Nephron progenitor cell (in vitro differentiated cells): ENCODE measurements at places on chromosomes 16 and 17.

DNA sequence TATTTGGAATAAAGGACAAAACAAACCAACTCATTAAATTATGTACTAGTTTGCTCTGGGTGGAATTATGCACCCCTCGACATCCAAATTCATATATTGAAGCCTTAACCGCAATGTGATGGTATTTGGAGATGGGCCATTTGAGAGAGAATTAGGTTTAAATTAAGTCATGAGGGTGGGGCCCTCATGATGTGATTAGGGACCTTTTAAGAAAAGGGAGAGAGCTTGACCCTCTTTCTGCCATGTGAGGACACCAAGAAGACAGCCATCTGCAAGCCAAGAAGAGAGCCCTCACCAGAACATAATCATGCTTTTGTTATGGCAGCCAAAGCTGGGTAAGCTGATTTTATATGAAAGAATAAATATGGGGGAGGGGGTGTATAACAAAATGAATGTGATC, 2.0 kb downstream of the C16orf87 start:
- H3K27ac ChIP-seq: no peak overlapping the region
- H3K4me3 ChIP-seq: peak overlapping the region; percentile 98
- peaks cover 6% of the 10 kb centered on the region for H3K36me3 ChIP-seq

DNA sequence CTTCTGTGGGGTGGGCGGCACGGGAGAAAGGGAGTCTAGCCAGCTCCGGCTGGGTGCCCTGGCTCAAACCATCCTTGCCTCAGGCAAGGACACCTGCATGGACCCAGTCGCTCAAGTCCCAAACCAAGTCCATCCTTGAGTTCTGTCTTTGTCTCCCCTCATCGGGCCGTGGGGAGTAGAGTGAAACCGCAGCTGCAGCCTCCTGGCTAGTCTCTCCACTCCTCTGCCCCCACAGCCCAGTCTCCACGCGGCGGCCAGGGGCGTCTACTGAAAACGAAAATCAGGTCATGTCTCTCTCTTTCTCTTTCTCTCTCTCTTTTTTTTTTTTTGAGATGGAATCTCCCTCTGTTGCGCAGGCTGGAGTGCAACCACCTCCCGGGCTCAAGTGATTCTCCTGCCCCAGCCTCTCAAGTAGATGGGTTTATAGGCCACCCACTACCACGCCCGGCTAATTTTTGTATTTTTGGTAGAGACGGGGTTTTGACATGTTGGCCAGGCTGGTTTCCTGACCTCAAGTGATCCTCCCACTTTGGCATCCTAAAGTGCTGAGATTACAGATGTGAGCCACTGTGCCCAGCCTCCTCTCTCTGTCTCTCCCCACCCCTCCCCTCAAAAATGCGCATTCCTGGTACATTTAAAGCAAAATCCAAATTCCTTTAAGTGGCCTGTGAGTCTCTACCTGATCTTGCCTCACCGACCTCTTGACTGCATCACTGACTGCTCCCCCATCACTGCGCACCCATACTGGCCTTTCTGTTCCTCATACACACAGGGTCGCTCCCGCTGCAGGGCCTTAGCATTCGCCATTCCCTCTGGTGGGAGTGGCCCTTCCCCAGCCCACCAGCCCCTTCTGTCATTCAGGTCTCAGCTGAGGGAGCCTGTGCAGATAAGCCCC, 17.7 kb upstream of the RMI2 start:
- H3K27ac ChIP-seq: no peak overlapping the region
- H3K36me3 ChIP-seq: no peaks in the 10 kb centered on the region
- H3K4me3 ChIP-seq: no peak overlapping the region
- H3K27me3 ChIP-seq: peaks cover 14% of the 10 kb centered on the region

DNA sequence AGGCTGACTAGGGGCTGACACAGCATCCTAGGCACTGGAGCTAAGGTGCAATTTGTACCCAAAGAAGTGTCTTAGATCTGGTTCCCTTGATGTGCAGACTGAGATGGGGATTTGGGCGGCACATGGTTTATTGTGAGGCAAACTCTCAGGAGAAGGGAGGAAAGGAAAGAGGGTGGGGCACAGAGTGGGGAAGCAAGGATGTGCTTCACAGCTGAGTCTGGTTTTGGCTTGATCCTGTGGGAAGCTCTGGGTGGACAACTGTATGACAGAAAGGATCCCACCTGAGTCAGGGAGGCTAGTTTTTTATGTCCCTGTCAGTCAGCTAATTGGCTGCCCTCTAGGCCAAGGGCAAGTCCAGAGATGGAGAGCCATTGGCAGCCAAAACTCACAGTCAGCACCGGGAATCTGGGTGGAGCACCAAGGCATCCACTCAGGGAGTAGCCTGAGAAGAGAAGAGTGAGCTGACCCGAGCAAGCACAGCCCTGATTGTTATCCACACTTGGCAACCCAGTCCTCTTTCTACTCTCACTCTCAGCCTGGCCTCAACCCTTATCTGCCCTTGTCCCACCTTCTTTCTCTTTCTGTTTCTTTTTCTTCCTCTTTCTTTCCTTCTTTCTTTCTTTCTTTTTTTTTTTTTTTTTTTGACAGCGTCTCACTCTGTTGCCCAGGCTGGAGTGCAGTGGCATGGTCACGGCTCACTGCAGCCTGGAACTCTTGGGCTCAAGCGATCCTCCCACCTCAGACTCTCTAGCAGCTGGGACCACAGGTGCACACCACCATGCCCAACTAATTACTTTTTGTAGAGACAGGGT, 12.0 kb downstream of the ARL4D start:
- no peaks in the 10 kb centered on the region for H3K36me3 ChIP-seq
- peaks cover 21% of the 10 kb centered on the region for H3K27me3 ChIP-seq
- no peak for DNase-seq
- peaks cover 23% of the 10 kb centered on the region for H3K4me1 ChIP-seq
- H3K27ac ChIP-seq: no peak overlapping the region
- H3K4me3 ChIP-seq: no peak overlapping the region

GRCh38 chr16:27429981-27430441, 28.0 kb downstream of the IL21R start:
- H3K4me1 ChIP-seq: peaks cover 29% of the 10 kb centered on the region
- peaks cover 13% of the 10 kb centered on the region for H3K27me3 ChIP-seq
- no peak overlapping the region for H3K4me3 ChIP-seq
- no peak overlapping the region for H3K27ac ChIP-seq

- no peak overlapping the region for H3K27ac ChIP-seq
- H3K36me3 ChIP-seq: no peaks in the 10 kb centered on the region
- peaks cover 14% of the 10 kb centered on the region for H3K4me1 ChIP-seq
Measured at GRCh38 chr17:55437159-55437605, 15.5 kb upstream of the MMD start.

DNA sequence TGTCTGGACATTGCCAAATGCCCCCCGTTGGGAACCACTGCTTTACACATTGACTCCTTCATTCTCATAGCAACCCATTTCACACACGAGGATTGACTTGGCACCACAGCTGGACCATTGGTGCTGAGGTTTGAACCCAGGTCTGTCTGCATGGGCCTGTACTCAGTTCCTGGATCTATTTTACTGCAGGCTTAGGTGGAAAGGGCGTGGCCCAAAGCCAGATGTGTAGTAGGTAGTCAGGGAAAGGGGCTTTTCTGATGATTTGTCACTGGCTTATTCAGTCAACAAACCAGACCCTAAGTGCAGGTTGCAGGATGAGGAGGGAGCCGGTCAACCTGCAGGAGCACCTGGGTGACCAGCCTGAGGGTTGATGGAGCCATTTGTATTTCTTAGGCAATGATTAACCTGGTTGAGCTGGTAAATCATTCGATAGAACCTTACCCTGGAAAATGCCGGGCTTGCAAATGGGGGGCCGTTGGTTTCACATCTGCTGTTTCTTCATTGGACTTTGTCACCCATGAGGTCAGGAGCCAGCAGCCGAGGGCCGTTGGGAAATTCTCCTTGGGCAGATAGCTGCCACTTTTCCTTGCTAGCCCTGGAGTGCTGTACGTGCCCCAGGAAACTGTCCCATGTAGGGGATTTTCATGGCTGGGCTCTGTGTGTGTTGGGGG, 104.4 kb downstream of the CMIP start:
- H3K4me3 ChIP-seq: no peak overlapping the region
- H3K4me1 ChIP-seq: peaks cover 62% of the 10 kb centered on the region
- peaks cover 6% of the 10 kb centered on the region for H3K27me3 ChIP-seq
- H3K36me3 ChIP-seq: peaks cover 7% of the 10 kb centered on the region

- no peak overlapping the region for H3K27ac ChIP-seq
- H3K4me3 ChIP-seq: no peak overlapping the region
- H3K36me3 ChIP-seq: no peaks in the 10 kb centered on the region
- no peaks in the 10 kb centered on the region for H3K27me3 ChIP-seq
- no peak for DNase-seq
Measured at GRCh38 chr17:54861471-54861983, 39.1 kb upstream of the TOM1L1 start.

DNA sequence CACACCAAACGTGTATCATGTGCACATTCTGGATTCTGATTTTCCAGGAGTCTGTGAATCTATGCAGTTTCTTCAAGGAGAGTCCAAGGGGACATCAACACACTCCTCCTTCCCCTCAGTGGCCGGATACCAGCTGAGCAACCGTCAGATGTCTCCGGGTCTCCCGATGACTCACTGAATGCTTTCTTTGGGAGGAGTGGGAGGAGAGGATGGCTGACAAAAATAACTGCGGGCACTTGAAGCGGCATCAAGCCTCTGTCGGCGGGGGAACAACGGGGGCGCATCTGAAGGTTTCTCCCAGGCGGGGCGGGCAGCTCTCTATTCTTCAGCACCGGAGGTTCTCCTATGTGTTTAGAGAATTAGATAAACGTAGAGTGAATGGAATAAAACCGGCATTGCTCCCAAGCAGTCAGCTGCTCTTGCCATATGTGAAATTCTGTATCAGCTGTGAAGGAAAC, 24.6 kb upstream of the LRRC75A start:
- peak; percentile 23 for DNase-seq
- no peaks in the 10 kb centered on the region for H3K36me3 ChIP-seq
- H3K4me3 ChIP-seq: peak overlapping the region; percentile 68
- peaks cover 32% of the 10 kb centered on the region for H3K4me1 ChIP-seq
- peaks cover 13% of the 10 kb centered on the region for H3K27me3 ChIP-seq

DNA sequence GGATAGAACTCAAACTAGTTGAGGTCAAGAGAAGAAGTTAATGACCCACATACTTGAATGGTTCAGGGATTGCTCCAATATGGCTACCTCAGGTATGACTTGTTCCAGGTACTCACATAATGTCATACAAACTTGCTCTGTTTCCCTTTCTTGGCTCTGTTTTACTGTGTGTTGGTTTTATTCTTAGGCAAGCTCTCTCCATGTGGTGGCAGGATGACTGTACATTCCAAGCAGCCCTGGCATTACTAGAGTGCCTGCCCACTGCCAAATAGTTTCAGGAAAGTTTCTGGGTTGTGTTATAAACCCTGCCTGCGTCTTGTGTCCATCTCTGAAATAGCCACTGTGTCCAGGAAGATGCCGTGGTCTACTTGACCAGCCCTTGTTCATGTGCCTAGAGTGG, 476.8 kb downstream of the SHISA9 start:
- H3K4me3 ChIP-seq: no peak overlapping the region
- H3K27ac ChIP-seq: no peak overlapping the region
- no peaks in the 10 kb centered on the region for H3K27me3 ChIP-seq
- H3K36me3 ChIP-seq: no peaks in the 10 kb centered on the region
- DNase-seq: no peak

DNA sequence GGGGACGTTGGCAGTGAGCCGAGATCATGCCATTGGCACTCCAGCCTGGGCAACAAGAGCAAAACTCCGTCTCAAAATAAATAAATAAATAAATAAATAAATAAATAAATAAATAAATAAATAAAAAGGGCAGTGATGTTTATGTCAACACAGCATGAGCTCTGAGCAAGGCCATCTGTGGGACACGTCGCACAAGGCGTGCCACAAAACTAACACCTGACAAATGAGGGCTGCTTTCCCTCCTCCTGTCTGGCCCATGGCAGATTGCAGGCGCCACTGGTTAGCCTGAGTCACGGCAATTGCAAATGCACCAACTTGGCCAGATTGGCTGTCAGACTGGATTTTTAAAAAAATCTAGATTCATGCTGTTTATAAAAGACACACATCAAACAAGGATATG, 25.9 kb upstream of the SPNS3 start:
- H3K36me3 ChIP-seq: no peaks in the 10 kb centered on the region
- no peak overlapping the region for H3K27ac ChIP-seq
- peaks cover 5% of the 10 kb centered on the region for H3K4me1 ChIP-seq
- no peak for DNase-seq

DNA sequence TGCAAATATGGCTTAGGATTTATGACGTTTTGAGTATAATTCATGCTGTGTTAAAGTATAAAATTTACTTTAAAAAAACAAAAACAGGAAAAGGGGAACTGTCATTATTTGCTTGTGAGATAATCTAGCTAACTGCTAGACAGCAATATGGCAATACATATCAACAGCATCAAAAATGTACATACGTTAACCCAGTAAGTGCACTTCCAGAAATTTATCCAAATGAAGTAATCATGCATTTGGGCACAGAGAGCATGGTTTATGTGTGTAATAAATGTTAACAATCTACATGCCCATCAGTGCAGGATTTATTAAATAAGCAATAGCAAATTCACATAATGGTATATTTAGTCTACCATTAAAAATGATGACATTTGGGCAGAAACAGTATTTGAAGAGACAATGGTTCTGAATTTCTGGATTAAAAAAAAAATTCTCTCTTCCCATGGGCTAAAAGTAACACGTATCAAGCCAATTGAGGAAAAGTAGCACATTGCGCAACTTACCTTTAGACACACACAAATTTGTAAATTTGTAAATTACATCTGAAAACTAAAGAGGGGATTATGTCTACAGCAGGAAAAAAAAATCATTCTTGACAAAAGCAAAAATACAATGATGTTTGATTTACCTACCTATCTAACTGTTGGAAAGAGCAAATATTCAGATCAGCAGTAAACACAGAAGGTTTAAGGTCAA, 80.2 kb downstream of the CACNG1 start:
- H3K4me1 ChIP-seq: peaks cover 8% of the 10 kb centered on the region
- peak overlapping the region; percentile 8 for H3K27ac ChIP-seq
- no peak for DNase-seq
- peaks cover 44% of the 10 kb centered on the region for H3K36me3 ChIP-seq
- no peaks in the 10 kb centered on the region for H3K27me3 ChIP-seq

DNA sequence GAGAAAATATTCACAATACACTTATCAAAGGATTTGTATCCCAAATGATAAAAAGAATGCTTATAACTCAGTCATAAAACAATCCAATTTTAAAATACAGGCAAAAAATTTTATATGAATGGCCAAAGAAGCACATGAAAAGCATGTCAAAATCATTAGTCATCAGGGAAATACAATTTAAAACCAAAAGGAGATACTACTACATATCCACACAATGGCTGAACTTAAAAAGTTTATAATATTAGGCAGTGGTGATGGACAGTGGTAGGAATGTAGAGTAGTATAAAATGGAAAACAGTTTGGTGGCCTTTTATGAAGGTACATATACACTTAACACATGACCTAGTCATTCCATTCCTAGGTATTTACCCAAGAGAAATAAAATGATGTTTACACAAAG, 12.2 kb downstream of the CMC2 start:
- peaks cover 48% of the 10 kb centered on the region for H3K36me3 ChIP-seq
- DNase-seq: no peak
- no peak overlapping the region for H3K27ac ChIP-seq

DNA sequence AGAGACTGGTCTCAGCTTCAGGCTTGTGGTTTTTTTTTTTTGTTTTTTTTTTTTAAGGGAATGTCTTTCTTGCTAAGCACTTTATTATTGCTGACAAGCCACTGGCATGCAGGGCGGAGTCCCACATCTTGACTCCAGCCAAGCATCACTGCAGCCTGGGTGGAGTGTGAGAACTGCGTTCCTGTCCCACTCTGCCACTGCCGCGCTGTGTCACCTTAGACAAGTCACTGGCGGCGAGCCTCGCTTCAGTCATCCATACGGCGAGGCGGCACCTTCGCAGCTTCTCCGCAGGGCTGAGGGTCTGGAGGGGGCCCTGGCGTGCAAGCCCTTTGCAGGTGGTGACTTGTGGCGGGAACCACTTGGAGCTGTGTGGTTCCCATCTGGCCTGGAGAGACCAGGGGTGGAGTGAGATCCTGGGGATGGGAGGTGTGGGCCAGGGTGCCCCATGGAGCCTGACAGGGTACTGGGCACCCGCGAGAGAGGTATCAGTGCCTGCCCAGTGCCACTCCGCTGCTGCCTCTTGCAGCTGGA, 99.1 kb upstream of the CIBAR2 start:
- H3K27ac ChIP-seq: no peak overlapping the region
- H3K36me3 ChIP-seq: no peaks in the 10 kb centered on the region
- H3K4me3 ChIP-seq: no peak overlapping the region
